ENCODE measurements at places on chromosomes 16 and 17. TPM values are rescaled to one million over a fixed set of nuclear protein-coding genes. Genes with fewer than 3 reads are reported as not detected.

DNA sequence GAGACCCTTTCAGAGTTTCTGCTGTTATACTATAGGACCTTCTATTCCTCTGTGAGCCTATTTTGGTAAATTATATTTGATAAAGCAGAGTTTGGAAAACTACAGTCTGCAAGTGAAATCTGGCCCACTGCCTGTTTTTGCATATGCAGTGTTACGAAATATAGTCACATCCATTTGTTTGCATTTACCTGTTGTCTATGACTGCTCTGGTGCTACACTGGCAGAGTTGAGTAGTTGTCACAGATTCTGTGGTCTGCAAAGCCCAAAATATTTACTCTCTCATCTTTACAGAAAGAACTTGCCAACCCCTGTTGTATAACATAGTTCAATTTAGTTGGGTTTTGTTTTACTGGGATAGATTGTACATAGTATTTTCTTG is 42.3 kb downstream of the TNRC6A start:
- H3K4me3 ChIP-seq = no peak overlapping the region
- H3K27ac ChIP-seq = no peak overlapping the region
- no peaks in the 10 kb centered on the region for H3K27me3 ChIP-seq

DNA sequence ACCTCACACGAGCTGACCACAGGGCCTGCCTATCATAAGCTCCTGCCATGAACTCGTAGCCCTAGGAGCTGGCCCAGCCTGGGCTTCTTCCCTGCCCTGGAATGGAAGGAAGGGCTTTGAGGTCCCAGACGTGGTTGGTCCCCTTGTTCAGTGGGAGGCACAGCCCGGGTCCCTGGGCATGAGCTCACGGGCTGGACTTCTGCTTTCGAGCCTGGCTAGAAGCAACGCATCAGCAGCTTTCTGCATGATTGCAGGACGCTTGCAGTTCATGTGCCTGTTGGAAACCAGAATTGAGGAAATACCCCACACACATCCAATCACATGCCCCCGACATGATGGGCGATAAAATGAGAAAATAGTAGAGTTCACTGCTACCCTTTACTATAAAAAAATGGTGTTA is 293.3 kb downstream of the MAF start:
- no peak overlapping the region for H3K27ac ChIP-seq
- H3K36me3 ChIP-seq = no peaks in the 10 kb centered on the region
- no peak overlapping the region for H3K4me3 ChIP-seq
- DNase-seq = no peak
- H3K4me1 ChIP-seq = no peaks in the 10 kb centered on the region

The CCL23 gene
- 13.4 TPM for total RNA-seq

DNA sequence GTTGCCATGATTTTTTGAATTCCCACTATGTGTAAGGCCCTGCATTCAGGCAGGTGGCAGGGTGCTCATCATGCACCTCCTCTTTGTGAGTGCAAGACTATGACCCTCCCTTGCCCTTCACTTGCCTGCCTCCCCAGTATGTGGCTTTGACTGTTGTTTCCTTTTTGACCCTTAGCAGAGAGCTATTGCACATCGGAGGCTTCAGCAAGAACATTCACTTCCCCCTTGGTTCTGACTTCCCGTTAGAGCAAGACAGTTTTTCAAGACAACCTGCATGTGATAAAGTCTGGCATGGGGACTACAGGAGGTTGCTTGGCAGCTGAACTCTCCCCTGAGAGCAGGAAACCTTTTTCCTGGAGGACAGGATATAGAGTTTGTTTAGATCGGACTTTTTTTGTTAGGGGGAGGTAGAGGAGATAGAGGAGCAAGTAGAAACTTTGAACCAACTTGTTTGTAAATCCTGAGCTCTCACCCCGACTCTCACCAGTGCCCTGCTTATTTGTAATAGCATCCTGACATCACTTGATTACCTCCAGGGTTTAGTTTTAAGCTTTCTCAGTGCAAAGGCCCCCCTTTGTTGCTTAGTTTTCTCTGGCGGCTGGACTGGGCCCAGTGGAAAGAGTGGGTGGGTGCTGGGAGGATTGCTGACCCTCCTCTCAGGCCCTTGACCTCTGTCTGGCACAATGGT is 34.3 kb downstream of the LIMD2 start:
- no peak for DNase-seq
- H3K27ac ChIP-seq = peak overlapping the region; percentile 54
- no peaks in the 10 kb centered on the region for H3K27me3 ChIP-seq
- H3K4me1 ChIP-seq = no peaks in the 10 kb centered on the region
- H3K36me3 ChIP-seq = peaks cover 97% of the 10 kb centered on the region

GRCh38 chr16:85557083-85557970 is 55.8 kb upstream of the GSE1 start:
- H3K36me3 ChIP-seq = no peaks in the 10 kb centered on the region
- DNase-seq = no peak
- peak overlapping the region; percentile 68 for H3K27ac ChIP-seq
- H3K4me1 ChIP-seq = peaks cover 58% of the 10 kb centered on the region

GRCh38 chr17:82297280-82297713 is 20.1 kb downstream of the CD7 start:
- peaks cover 90% of the 10 kb centered on the region for H3K4me1 ChIP-seq
- peak overlapping the region; percentile 50 for H3K4me3 ChIP-seq
- peak; percentile 69 for DNase-seq
- peaks cover 25% of the 10 kb centered on the region for H3K27me3 ChIP-seq
- peak overlapping the region; percentile 91 for H3K27ac ChIP-seq

DNA sequence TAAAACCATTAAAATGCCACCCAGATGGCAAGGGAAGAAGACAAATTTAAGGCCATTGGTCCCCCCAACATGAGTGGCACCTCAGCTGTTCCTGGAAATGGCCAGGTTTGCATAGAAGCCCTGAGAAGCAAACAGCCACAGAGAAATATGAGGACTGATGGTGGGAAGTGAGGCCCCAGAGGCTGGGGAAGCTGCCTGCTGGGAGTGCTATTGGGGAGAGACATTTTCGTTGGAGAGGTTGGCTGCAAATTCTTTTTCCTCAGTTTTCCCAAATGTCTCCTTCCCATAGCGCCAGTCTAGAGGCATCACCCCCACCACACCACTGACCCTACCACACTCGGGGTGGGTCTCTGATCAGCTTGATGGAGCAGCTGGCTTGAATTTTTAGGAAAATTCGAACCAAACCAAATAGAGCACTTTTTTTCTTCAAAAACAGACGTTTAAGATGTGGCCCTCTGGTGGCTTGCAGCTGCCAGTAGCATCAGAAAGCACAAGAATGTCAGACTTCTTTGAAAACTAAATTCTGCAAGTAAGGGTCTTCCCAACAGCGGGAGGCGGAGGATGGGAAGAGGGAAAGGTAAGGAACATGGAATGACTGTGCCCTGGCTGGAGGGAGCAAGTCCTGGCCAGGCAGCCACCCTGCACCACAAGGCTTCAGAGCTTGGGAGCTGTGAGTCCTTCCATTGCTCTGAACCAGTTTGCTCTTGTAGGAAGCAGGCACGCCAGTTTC is 13.2 kb upstream of the SLC12A3 start:
- DNase-seq = no peak
- H3K36me3 ChIP-seq = no peaks in the 10 kb centered on the region
- H3K27me3 ChIP-seq = no peaks in the 10 kb centered on the region
- H3K4me1 ChIP-seq = no peaks in the 10 kb centered on the region

The APOBR gene
- total RNA-seq = 1.2 TPM

DNA sequence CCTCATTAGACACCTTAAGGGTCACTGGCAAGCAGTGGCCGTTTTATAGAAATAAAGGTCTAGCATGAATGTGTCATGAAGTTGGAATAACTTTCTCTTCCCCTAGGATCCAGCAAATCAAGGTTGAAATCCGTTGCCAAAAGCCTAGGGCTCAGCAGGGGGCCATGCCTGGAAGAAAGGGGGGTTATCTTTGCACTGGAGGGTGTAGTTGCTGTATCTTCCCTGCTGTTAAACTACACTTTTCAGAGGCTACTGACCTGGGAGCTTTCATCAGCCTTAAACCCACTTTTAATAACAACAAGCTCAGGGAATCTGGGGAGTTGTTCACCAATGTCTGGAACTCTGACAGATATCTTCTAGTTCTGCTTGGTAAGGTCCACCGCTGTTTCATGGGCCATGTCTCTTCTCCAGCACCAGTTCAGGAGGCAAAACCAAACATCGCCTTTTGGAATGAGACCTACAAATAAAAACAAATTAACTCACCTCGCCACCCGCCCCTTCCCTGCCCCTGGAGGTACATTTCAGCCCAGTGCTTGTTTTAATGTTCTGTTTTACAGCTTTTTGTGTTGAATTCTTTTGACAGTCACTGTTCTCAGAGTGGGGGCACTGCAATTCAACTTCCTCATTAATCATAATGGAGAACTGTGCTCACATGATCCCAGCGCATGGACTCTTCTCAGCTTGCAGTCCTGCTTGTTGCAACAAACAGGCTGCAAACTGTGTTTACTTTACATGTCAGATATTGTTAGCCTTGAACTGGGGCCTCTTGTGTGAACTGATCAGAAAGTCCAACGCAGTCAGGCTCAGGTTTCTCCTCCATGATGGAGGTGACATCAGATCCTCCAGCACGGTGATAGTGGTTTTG is 508.7 kb downstream of the KCNJ2 start:
- H3K27me3 ChIP-seq = no peaks in the 10 kb centered on the region
- no peak for DNase-seq
- no peaks in the 10 kb centered on the region for H3K4me1 ChIP-seq
- H3K36me3 ChIP-seq = no peaks in the 10 kb centered on the region
- H3K4me3 ChIP-seq = no peak overlapping the region

- peaks cover 9% of the 10 kb centered on the region for H3K4me1 ChIP-seq
- no peak overlapping the region for H3K4me3 ChIP-seq
- no peak for DNase-seq
- H3K27ac ChIP-seq = no peak overlapping the region
- H3K27me3 ChIP-seq = no peaks in the 10 kb centered on the region
Measured at GRCh38 chr16:78395035-78395434, 295.6 kb downstream of the WWOX start.

DNA sequence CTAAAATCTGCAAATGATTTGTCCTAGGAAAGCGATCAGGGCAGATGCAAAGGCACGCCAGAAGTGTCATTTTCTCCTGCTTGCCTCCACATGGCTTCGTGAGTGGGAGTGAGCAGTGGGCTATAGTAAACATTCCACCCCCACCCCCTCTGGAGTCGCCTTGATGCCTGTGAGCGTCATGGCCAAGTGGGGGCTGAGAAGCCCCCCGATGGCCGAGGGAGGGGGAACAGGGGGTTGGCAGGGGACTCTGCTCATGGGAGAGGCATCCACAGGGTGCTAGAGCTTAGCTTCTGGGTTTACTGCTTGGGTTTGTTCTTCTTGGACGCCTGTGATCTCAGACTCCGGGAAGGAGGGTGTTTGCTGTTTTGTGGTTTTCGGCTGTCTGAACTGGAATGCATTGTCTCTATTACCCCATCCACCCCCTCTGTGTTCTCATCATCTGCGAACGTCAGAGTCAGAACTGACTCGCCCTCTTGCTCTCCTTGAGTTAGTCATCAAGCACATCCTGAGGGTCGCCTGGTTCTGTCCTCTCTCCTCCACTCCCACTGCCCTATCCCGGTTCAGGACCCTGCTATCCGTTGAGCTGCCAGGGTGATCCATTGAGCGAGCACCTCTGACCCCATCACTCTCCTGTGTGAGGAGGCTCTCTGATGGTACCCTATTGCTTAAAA is 15.4 kb downstream of the TNS4 start:
- no peak overlapping the region for H3K4me3 ChIP-seq
- peak overlapping the region; percentile 90 for H3K27ac ChIP-seq
- H3K4me1 ChIP-seq = peaks cover 67% of the 10 kb centered on the region
- DNase-seq = no peak

The CD300E gene
- 0.15 TPM for total RNA-seq

The MYH11 gene
- 306 TPM for total RNA-seq

DNA sequence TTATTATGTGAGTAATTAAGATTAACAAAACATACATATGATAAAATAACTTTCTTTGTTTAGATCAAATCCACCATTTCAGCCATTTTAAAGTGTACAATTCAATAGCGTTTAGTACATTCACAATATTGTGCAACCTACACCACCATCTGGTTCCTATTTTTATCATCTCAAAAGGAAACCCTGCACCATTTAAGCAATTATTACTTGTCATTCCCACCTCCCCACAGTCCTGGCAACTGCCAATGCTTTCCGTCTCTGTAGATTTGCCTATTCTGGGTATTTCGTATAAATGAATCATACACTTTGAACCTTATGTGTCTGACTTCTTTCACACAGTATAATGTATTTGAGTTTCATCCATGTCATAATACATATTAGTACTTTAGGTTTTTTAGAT is 162.5 kb upstream of the CNTNAP4 start:
- no peaks in the 10 kb centered on the region for H3K4me1 ChIP-seq
- no peak overlapping the region for H3K4me3 ChIP-seq
- no peaks in the 10 kb centered on the region for H3K36me3 ChIP-seq
- DNase-seq = no peak

DNA sequence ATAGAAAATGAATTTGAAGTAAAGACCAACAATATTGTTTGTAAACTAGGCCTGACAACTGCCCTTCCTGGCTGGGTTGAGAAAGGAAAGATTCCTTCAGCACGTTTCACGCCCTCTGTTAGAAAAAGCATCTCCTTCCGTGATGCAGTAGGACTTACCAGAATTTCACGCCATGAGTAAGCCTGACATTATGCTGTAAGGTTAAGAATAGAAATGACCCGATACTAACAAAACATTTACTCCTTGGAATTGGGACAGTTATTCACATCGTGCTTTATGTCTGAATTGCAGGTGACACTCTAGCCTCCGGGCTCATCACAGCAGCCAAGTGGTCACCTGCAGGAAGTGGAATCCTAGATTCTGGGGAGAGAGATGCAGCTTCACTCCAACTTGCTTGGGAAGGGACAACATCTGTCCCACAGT is 17.5 kb downstream of the MARCHF10 start:
- no peak for DNase-seq
- H3K27me3 ChIP-seq = no peaks in the 10 kb centered on the region
- H3K27ac ChIP-seq = no peak overlapping the region

The CPD gene
- total RNA-seq = 36.9 TPM

DNA sequence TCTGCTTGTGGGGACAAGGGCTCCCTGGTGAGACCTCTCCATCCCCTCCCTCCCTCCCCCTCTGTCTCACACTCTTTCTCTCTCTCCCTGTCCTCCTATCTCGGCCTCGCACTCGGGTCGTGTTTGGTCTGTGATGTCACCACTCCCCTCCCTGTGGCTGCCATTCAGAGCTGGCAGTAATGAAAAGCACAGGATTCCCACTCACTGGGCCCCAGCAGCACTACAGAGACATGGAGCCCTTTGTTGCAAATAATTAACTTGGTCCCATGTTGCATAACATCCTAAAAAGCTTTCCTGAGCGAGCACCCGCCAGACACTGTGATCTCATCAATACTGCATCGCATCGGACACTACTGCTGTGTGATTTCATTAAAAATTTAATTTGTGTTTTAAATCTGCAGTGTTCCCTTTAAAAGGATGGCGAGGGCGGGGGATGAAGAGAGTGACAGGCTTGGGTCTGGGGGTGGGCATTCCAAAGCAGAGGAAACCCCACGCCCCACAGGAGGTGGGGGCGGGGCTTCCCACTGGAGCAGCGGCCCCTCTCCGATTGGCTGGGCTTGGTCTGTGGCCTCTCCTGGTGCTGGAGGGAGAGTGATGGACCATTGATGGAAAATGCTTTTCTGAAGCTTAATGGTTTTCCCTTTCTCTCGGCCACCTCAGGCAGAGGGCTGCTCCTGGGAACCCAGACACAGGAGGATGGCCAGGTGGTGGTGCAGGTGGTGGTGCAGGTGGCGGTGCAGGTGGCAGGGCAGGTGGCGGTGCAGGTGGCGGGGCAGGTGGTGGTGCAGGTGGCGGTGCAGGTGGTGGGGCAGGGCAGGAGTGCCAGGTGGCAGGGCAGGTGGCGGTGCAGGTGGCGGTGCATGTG is 15.3 kb upstream of the NPTX1 start:
- no peaks in the 10 kb centered on the region for H3K27me3 ChIP-seq
- H3K36me3 ChIP-seq = no peaks in the 10 kb centered on the region
- no peak overlapping the region for H3K27ac ChIP-seq
- peaks cover 7% of the 10 kb centered on the region for H3K4me1 ChIP-seq
- H3K4me3 ChIP-seq = no peak overlapping the region

All from esophagus squamous epithelium (tissue), 5 donors.